ENCODE measurements at places on chromosomes 6 and 20.
A peak's percentile ranks its signal among the peaks of the same experiment; 100 is the strongest.

DNA sequence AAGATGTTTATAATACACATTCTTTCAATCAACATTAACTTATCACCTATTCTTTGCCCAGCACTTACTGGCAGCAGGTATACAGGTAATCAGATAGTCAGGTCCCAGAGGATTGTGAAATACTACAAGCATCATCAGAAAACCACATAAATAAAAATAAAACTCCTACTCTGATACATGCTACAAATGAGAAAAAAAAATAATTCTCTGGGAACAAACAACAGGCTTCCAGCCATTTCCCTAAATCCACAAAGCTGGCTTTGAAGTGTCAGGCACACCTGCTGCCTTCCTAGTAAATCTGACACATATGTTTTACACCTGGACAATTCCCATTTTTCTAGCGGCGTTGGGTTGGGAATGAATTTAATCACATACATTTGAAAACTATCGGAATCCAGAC is 384.5 kb upstream of the CDH4 start:
- no peak for DNase-seq

DNA sequence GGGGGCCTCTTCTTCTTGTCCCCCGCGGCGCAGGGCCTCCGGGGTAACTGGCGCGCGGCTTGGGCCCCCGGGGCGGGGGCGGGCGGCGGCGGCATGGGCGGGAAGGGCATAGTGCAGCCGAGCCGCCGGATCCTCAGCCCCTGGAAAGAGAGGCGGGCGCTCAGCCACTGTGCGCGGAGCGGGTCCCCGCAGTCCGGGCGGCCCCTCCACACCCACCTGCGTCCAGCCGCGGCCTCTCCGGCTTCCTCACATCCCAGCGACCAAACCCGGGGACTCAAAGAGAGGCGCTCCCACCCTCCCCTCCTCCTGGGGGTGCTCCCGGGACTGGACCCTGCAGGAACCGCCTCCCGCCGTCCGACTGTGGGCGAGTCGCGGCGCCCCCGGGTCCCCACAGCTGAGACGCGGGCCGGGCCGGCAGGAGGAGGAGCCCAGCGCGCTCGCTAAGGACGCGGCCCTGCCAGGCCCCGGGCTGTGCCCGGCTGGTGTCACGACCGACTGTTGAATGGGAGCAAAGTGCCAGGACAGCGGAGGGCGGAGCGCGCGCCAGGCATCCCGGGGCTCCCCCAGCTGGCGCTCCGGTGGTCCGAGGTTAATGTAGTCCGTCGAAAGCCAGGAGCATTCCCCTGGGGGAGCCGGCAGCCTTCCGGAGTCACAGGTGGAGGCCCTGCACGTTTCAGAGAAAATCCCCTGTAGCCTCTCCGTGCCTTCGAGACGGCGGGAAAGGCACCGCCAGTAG is at the start of gene PRR18:
Gene PRR18, minus strand, starts transcription at position 360 of the 736 bp plus-strand sequence. Its CDS starts 250 bp downstream, at position 110.
- no peak for DNase-seq

DNA sequence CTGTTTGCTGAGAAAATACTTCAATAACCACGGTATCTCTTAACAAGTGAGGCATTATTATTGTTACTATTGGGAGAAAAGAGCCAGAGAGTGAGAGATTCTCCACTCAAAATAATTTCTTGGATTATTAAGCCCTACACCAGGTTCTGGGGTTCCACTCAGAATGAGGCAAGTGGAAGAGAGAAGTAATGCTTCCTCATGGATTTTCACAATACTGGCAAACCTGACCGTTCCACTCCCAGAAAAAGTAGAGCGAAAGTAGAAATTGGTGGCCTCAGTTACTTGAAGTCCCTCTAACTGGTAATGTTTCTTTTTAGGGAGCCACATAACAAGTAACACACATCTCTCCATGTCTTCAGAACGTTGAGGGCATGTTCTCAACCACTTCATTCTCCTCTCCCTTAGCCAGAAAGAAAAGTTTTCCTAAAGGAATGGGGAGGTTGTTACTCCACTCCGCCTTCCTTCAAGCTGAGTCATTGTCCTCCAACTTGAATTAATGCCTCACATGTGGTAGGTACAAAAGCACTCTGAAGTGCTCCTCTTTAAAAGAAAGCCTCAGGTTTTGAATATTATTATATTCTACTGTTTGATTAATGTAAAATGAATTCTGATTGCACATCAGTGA is 1.9 kb downstream of the BAG2 start:
- DNase-seq, result no peak

DNA sequence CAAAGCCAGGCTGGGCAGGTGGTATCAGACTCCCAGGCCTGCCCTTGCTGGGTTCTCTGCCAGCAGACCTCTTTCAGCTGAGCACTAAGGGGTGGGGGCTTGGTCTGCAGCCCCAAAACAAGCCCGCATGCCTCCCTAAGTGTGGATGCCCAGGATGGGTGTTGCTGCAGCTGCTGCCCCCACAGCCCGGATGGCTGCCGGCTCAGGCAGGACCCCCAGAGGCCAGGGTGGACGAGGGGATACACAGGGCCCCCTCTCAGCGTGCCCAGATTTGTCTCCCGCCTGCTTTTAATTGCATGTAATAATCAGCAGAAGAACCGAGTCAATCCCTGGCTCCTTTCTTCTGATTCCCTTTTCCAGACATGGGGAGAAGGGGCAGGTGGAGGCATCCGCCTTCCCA is 60.8 kb downstream of the VEGFA start:
- DNase-seq, result no peak

DNA sequence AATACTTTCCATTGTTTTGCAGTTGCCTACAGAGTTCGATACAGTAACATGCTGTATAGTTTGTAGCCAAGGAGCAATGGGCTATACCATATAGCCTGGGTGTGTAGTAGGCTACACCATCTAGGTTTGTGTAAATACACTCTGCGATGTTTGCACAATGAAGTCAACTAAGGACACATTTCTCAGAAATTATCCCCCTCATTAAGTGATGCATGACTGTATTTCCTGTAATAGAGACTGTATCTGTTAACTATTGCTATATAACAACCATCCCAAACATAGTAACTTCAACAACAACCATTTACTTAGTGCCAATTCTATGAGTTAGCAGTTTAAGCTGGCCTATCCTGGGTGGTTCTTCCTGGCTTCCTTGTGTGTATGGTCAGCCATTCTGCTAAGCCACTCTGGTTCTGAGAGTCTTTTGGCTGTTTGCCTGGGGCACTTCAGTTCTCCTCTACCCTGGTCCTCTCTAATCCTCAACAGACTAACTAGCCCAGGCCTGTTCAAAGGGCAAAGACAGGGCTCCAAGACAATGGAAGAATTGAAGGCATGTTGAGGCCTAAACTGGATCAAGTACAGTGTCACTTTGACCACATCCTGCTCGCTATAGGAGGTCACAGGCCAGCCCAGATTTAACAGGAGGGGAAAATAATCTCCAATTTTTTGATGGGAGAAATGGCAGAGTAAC is 124.0 kb downstream of the PLCB1 start:
- DNase-seq, result no peak

DNA sequence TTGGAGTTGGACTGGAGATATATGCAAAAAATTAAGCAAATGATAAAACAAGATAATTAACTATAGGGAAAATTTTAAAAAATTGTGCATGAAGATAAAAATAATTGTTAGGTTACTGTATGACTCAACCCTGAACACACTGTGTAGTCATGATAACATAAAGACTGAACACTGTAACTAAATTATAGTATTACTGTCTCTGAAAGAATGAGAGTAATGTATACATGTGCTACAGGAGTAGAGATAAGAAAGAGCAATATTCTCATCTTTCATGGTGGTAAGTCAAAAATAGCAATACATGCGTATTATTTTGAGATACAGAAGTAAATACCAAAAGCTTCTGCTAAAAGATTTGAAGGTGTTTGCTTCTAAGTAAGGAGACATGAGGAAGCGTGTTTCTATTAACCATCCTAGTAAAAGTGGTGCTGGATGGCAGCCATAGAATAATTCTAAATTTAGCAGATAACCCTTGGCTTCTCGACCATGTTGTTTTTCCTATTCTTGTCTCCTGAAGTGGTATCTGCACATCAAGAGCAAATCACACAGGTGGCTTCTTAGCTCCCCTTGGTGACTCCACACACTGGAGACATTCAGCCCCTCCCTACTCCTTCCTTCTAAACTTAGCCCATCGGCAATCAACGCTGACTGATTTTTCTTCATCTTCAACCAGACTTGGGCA is 390.6 kb upstream of the PLCB4 start:
- no peak for DNase-seq

DNA sequence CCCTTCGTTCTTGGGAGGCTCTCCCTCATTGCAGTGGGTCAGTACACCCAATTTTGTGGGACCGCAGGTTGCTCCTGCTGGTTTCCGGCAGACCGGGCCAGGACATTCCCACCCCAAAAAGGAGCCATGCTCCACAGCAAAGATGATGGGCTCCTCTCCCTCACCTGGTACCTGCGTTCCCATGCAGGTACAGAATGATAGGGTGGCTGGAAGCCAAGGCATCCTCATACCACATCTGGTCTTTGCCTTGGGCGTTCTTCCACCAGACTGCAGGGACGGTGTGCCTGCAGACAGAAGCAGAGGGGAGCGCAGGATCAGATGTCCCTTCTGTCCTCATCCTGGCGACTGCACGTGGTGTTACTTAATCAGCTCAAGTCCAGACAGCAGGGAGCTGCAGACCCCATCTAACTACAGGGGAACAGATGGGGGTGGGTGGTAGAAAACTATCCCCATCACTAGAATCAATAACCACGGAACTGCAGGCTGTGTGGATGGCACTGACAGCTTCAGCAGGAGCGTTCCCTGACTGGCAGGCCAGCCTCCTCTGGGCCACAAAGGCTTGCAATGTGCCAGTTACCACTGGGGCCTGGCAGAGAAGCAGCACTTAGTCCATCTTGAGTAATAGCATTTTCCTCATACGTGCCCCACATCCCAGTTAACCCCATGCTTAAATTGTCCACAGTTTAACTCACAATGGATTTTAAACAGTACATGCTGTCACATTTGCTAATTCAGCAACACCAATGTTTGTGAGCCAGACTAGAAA is 70.4 kb downstream of the ABHD12 start:
- DNase-seq, result peak; percentile 48

DNA sequence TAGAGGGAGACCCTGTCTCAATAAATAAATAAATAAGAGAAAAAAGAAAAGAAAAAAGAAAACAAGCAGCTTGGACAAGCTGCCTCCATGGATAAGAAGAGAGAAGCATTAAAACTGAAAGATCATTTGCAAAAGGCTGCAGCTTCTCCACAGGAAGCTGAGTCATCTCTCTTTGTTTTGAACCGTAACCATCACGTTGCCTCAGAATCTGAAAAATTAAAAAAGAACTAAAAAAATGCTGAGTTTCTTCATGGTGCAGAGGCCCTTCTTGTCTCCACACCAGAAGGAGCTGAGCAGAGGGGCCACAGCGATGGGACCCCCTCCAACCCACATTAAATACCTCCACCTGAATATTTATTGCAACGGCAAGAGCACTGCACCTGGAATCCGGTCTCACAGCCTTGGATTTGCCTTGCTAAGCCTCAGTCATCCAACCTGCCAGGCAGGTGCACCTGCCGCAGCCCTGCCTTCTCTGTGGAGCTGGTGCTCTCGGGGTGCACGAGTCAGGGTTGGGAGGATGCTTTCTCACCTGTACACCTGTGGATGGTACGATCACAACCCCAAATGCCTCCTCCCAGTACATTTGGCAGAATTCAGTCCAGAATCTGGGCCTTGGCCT is 28.1 kb downstream of the TOX2 start:
- no peak for DNase-seq

DNA sequence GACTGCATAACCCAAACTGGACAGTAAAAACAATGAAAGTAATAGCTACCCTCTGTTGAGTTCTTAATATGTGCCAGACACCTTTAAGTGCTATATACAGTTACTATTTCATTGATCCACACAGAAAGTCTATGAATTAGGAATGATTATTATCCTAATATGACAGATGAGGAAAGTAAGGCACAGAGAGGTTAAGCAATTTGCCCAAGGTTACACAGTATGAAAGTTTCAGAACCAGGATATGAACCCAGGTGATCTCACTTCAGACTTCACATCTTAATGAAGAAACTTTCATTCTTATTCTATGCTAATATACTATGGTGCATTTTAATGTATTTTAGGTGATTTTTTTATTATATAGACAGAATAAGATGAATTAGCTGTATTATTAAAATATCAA is 40.6 kb upstream of the RIPPLY2 start:
- no peak for DNase-seq

- no peak for DNase-seq
Observed at GRCh38 chr20:44449864-44450263, 25.8 kb upstream of the TTPAL start.

DNA sequence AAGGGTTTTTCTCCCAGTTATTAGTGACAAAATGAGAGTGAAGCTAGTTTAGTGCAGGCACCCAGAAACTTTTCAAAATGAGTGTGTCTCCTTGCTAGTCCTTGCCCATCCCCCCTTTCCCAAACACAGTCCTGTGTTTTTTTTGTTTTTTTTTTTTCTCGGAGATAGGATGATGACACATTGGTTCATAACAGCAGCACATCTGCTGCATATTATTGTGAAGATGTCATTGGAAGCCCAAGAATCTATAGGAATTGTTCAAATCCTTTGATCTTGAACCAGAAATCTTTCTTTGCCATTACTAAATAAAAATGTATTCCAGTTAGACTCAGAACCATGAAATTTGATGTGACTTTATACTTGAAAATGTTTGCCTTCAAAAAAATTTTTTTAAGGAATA is 162.4 kb downstream of the FRK start:
- no peak for DNase-seq

GRCh38 chr6:137746264-137746663 is 120.8 kb upstream of the TNFAIP3 start:
- no peak for DNase-seq

DNA sequence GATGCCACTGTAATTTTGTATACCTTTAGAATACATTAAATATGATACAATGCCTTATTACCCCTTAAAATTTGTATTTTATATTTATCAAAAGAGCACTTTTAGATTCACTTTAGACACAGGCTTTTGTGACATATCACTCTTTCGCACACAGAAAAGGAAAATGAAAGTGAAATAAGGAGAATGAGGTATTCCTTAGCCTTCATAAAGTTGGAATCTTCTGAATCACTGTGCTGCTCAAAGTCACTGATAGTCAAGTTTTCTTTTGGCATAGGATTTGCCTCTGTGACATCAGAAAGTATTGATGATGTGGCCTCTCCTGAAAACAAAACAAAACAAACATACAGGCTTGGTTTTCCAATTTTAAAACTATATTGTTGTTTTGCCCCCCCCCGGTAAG is 1097.1 kb downstream of the KIF16B start:
- DNase-seq, result no peak

DNA sequence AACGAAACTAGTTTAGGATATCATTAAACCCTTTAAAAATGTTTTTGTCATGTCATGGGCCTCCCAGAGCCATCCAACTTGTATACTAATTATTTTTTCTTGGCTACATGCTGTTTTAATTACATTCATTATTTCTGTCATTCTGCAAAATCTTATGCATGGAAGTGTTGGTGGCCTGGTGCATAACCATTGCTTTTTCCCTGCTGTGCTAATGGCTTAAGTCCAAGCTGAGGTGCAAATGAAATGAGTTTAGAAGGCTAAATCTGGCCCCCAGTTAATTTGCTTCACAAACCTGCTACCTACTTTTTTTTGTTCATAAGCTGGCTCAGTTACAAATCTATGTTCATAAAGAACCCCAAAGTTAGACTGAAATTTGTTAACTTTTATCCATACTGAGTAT is 1249.9 kb downstream of the EPHA7 start:
- DNase-seq, result no peak

GRCh38 chr6:29850011-29850553 is 22.5 kb downstream of the HLA-G start:
- peak; percentile 64 for DNase-seq
